ENCODE measurements at places on chromosomes 11 and 22.

DNA sequence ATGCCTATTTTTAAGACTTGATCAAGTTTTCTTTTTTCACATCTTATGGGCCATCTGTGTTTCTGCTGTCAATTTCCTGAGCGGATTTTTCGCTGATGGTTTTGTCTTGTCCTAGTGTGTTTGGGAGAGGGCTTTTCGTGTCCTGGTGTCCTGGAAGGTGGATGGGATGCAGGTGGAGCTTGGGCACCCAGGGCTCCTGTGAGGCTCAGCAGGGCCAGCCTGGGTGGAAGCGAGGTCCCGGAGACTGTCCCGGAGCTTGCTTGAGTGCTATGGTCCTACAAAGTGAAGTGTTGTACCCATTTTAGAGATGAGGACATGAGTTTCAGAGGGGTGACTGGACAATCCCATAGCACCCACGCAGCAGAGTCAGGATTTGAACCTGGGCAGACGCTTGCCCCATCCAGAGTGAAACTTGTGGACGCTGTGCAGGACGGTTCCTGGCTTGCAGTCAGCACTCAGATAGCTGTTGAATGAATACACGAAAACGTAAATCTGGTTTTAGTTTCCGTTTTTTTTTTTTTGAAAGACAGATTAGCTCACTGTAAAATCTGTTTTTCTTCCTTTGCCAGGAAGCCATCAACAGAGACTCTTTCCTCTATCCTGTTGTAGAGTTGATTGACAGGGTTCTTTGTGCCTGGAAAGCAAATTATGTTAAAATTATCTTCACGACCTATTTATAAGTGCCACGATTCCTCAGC is 64.1 kb downstream of the TBC1D22A start:
- no peak for DNase-seq

DNA sequence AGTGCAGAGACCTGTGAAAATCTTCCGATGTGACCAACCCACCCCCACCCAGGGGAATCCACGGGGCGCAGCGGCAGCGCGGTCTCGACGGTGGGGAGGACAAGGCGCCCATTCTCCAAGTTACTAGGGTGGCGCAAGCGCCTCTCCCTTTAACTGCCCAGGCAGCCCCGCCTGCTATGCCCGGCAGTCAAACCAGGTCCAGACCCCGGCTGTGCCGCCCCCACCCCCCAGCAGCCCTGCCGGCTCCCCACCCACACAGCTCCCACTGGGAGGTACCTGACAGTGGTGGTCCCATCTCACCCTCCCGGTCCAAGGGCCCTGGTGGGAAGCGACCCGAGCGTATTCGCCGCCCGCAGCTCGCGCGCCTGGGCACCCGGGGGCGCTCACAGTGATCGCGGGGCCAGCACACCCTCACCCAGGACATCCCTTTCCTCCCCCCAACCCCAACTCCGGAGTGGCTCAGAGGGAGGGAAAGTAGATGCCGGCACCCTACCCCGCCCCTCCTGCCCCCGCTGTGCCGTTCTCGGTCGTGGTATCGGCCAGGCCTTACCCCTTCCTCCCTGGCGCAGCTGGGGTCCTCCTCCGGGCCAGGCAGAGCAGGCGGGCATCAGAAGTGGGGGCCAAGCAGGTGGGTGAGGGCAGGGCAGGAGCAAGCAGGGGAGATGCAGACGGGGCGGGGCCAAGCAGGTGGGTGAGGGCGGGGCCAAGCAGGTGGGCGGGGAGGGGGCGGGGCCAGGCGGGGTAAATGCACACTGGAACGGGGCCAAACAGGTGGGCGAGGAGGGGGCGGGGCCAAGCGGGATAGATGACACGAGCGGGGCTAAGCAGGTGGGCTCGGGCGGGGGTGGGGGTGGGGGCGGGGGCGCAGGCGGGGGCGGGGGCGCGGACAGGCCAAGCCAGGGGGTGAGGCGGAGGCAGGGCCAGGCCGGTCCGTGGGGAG is at the start of gene TRPM5:
TRPM5 (minus strand) TSS at position 634 of the 940 bp plus-strand sequence. CDS start 21,478 bp downstream, outside the sequence.
- DNase-seq: peak; percentile 69

DNA sequence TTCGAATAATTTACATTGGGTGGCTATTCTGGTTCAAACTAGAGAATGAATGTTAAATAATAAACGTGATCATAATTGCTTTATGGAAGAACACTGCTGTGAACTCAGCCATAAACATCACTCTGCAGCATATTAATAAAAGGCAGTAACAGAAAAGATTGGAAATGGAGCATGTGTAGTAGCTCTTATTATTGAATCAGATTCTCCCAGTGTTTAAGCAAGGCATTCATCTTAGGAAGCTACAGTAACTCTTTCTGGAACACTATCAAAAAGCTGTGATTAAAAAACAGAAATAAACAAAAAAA is 34.7 kb downstream of the ELMOD1 start:
- no peak for DNase-seq

- DNase-seq: no peak
Measured at GRCh38 chr11:131618201-131618600, 247.8 kb downstream of the NTM start.

DNA sequence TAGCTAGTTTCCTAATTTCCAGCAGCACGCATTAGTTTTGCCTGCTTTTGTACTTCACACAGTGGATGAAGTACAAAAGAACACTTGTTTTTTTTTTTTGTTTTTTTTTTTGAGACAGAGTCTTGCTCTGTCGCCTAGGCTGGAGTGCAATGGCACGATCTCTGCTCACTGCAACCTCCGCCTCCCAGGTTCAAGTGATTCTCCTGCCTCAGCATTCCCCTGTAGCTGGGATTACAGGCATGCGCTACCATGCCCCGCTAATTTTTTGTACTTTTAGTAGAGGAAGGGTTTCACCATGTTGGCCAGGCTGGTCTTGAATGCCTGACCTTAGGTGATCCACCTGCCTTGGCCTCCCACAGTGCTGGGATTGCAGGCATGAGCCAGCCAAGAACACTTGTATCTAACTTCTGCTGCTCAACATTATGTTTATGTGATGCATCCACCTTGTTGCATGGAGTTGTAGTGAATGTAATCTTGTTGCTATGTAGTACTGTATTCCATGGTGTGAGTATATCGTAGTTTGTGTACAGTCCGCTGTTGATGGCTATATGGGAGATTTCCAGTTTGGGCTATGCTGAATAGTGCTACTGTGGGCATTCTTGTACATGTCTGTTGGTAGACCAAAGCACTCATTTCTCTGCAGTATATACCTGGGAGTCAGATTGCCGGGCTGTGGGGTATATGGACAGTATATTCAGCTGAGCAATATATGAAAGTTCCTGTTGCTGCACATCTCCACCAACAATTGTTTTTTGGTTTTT is 17.3 kb downstream of the PACS1 start:
- DNase-seq: no peak

GRCh38 chr11:65440831-65441499 is 18.4 kb downstream of the NEAT1 start:
- DNase-seq: peak; percentile 89

GRCh38 chr22:50477923-50478322 is 3.1 kb upstream of the SBF1 start:
- no peak for DNase-seq

DNA sequence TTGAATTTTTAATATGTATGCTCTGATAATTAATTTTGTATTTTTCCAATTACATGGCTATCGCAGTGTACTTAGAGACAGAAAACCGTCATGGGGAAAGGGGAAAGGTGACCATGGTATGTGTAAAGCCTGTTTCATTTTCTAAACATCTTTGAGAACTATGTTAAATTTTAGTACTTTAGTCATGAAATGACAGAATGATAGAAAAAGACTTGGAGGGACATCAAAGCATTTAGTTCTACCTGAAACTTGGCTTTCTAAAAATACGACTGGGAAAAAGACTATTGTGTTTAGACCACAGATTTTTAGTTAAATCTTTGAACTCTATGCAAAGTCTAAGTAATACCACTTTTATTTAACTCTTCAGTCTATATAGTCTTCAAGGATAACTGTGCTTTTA is 54.1 kb downstream of the MAML2 start:
- no peak for DNase-seq

DNA sequence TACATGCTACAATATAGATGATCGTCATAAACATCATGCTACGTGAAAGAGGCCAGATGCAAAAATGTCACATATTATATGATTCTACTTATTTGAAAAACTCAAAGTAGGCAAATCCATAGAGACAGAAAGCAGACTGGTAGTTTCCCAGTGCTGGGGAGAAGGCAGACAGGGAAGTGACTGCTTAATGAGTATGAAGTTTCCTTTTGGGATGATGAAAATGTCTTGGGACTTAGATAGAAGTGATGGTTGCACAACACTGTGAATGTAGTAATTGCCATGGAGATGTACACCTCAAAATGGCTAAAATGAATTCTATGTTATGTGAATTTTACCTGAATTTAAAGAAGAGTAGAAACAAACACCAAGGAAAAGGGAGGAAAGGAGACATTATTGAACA is 45.2 kb upstream of the EHF start:
- DNase-seq: no peak

GRCh38 chr11:86463120-86463519 is 88.4 kb downstream of the CCDC81 start:
- DNase-seq: no peak

DNA sequence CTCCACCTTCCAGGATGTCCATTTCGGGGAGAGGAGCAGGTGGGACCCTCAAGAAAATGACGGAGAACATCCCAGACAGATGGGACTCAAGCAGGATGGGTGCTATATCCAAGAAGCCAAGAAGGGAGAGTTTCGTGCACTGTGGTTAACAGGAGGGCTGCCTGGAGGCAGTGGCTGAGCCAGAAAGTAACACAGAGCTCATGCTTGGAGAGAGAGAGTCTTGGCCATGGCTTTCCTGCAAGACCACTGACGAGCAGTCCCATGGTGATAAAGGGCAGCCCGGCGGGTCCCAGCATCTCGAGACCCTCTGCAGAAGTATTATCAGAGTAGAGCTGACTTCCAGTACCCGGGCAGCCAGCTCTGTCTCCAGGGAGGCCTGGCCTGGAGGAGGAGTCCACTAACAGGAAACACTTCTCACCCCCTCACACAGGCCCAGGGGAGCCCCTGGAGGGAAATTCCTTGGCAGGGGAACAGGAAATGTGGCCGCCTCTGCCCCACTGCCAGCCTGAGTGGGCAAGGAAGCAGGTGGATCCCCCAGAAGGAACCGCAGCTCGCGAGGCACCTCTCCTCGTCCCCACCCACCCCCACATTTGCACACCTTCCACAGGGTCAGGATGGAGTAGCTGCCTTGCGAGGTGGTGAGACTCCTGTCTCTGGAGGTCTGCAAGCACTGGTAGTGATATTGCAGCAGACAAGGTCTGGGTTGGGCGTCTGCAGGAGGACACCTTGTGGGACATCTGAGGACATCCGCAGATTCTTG is 32.2 kb downstream of the CYTH4 start:
- DNase-seq: no peak

DNA sequence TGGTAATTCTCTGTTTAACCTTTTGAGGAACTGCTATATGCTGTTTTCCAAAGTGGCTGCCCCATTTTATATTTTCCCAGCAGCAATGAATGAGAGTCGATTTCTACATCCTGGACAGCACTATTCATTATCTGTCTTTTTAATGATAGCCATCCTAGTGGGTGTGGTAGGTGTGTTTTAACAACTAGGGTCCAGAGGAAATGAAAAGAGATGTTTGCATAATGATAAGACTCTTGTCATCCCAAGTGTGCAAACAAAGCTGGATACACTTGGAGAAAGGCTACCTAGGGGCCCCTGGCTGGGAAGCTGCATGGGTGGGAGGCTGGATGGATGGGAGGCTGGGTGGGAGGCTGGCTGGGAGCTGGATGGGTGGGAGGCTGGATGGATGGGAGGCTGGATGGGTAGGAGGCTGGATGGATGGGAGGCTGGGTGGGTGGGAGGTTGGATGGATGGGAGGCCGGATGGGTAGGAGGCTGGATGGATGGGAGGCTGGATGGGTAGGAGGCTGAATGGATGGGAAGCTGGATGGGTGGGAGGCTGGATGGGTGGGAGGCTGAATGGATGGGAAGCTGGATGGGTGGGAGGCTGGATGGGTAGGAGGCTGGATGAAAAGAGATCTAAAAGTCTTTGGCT is 158.0 kb downstream of the DSCAML1 start:
- DNase-seq: no peak

DNA sequence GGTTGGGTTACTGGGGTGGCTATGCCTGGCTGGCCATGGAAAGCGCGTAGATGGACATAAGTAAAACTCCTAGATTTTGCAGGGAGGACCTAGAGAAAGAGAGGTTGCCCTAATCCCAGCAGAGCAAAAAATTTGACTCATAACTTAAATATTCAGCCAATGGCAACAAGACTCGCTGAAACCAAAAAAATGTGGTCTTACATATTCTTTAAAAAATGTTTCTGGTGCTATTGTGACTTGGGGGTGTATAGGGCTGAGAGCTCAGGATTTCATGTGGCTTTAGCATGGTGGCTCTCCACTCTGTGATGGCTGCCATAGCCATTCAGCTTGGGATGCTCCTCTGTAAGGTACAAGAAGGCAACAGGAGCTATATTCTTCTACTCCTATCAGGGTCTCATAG is 27.2 kb upstream of the PDGFD start:
- DNase-seq: no peak

DNA sequence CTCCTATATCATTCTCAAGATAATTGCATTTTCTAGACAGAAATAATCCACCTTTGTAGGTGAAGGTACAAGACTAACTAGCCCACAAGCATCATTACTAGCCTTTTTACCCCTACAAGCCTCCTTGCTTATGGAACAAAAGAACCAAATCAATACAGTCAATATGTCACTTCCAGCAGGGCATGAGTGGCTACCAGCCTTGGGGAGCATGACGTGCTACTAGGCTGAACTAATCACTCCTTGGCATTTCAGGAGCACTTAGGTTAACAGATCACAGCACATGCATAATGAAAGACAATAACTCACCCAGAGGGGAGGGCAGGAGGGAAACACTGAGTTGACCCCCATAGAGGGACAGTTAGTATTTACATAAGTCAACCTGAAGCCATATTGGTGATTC is 2.7 kb downstream of the DRD2 start:
- no peak for DNase-seq

DNA sequence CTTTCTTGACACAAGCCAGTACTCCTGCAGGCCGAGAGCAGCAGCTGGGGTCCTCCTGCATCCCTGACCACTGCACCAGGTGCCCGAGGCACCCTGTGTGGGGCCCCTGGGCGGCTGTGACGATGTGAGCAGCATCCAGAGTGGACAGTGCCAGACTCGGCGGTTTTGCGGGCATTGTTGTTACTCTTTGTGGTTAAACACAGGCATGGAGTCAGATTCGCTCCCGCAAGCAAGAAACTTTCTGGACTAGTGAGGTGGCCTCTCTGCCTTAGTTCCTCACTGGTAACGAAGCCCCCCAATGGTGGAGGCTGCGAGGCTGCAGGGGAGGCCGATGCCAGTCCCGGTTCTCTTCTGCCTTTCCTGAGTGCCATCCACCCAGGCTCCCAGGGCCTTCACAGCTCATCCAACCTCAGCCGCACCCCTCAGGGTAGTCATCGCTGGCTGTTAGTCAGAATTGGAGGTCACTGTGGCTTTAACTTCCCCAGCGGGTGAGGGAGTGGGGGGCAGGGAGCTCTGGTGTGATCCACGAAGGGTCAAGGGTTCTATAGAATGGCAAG is 3.7 kb upstream of the CLDN5 start:
- no peak for DNase-seq

- no peak for DNase-seq
Measured at GRCh38 chr22:17370026-17370765, 936 bp downstream of the CECR2 start.

All from NAMALWA (cell line).